Stimulated activated CD4-positive, alpha-beta T cell treated with anti-CD3 and anti-CD28 coated beads, Interleukin-1b, Interleukin-23, amount 100 ng/mL, for 48 hours (primary cell): ENCODE measurements at places on chromosomes 11 and 22.
A peak's percentile ranks its signal among the peaks of the same experiment; 100 is the strongest.

DNA sequence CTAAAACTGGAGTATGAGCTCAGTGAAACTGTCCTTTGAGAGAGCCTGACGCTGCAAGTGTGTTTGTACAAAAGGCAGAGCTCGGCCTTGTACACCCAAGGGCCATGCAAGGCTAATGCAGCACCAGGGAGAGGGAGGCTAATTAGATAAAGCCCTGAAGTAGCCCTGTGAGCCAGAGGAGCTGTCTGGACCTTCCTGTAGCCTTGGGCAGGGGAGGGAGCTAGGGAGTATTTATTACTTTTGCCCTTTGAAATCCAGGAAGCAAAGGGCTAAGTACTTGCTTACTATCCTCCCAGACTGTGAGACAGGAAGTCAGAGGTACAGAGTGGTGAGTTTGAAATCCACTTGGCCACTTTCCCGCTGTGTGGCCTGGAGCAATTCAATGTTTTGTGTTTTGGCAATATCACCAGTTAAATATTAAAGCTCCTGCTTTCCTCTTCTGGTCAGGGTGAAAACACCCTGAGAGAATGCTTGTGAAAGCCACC, 10.2 kb upstream of the LDHA start:
- peak; percentile 10 for DNase-seq

GRCh38 chr22:33605666-33606065, 314.6 kb downstream of the LARGE1 start:
- no peak for DNase-seq

DNA sequence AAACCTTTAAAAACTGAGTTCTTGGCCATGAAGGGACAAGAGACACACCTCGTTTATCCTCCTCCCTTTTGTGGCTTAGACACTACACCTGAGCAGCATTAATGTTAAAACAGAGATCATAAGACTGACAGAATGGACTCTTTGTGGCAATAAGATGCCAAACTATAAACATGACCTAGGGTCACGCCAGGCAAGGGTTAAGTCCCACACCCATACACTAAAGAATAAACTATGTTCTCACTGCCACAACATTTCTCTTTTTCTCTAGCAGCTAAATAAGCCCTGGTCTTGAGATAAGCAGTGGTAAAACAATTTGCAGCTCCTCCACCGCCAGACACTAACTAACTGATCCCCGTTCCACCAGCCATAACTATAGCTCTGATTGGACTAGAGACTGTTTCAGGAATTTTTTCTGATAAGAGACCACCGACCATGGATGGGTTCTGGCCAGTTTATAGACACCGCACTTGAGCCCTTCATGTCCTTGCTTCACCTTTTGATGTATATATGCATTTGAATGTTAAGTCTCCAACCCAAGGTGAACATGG, 4.9 kb upstream of the SLCO2B1 start:
- DNase-seq, result no peak

DNA sequence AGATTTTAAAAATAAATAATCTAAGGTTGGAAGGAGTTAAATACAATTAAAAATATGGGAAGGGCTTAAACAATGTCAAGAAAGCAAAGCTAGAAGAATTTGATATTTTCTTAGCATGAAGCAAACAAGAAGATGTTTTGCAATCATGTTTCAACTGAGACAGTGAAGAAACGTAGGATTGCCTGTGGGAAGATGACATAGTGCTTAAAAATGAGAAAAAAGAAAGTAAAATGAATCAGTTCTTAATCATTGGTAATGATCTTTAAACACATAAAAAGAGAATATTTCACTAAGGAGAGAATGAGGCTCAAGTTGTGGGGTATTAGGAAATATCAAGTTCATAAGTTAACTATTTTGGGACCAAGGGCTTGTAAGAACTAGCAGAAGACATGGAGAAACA, 855.0 kb downstream of the METTL15 start:
- DNase-seq, result no peak

GRCh38 chr11:65932558-65932919, 12.7 kb upstream of the TSGA10IP start:
- DNase-seq, result no peak

DNA sequence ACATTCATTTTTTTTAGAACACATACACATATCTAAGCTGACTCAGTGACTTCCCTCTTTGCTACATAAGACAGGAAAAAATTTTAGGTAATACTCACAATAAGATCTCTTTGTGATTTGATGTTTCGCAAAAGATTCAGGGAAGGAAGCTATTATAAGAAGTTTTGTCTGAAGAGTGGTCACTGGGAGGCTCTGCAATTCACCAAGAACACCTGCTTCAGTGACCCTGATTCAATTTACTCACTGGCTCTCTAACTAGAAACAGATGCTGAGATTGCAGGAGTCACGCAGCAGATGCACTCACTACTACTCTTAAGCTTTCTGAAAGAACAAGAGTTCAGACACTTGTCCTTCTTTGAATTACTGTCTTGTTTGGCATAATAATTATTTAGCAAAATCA, 193.6 kb upstream of the DDI1 start:
- no peak for DNase-seq

GRCh38 chr11:71302911-71303310, 50.5 kb upstream of the SHANK2 start:
- DNase-seq, result no peak

GRCh38 chr11:71078482-71078881, 173.9 kb downstream of the SHANK2 start:
- DNase-seq, result no peak

DNA sequence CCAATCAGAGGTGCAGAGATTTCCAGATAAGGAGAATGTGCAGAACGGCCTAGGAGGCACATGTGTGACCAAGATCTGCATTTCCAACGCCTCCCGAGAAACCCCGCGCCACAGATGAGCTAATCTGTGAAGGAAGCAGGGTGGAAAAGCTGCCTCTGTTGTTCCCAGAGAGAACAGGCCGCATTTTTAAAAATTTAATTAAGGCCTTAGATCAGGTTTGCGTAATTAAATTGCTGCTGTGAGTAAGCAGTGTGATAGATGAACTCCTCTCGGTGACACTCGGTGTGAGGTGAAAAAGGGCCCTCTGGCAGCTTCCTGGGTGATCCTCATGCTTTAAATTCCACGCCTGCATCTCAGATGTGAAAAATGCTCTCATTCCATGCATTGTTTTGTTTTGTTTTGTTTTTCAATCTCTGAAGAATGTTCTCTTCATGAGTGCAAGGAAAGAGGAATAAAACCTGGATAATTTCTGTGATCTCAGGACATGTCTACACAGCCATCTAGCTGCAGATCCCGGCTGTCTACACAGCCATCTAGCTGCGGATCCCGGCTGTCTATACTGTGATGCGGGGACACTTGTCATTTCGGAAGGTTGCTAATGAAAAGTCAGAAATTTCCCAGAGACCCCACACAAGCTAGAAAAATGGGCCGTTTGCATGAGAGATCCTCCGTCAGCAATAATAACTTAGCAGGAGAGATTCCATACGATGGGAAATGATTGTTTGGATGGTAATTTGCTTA, 1398.9 kb downstream of the BRD1 start:
- no peak for DNase-seq

DNA sequence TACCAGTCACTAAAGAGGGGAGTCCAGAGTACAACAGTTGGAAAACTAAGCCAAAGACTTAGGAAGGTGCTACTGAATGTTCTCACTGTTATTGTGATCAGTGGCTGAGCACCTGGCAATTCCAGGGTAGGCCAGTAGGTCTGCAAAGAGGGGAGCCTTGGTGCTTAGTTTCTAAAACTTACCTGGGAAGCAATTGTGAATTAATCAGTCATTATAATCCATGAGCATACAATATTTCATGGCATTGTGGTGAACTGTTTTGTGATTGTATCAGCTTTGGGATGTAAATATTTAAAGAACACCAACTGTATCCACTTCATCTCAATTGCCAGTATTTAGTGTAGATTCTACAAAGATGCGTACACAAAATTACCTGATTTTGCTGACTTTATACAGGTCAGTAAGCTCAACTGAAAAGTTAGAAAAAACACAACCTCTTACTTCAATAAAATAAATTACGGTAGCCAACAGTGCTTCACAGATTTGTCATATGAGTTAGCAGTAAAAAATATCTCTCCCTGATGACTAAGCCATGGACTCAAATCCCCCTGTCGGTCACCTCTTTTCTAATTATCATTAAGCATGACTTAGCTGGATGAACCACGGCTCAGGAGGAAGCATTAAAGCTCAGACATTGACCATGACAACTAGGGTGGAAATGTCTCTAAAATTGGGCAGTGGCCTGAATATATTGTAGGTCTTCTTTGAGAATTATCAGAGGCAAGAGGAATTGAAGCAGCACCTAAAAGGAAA, 30.8 kb upstream of the SORL1 start:
- DNase-seq, result no peak

- no peak for DNase-seq
Observed at GRCh38 chr11:64776875-64777274, 1.5 kb downstream of the SF1 start.

DNA sequence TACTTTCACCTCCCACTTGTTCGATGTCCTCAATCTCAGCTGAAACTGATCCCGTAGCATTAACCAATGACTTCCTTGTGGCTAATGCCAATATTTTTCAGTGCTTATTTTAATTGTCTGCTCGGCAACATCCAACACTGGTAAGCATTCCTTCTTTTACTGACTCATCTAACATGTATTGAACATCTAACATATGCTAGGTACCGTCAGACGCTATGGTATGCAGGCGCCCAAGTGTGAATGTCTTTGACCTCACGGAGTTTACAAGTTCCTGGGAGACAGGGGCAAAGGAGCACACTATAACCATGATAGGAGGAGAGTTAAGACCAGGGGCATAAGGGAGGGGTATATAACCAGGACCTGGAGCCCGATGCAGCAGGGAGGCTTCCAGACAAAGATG, 1.7 kb downstream of the BRMS1 start:
- DNase-seq, result no peak

DNA sequence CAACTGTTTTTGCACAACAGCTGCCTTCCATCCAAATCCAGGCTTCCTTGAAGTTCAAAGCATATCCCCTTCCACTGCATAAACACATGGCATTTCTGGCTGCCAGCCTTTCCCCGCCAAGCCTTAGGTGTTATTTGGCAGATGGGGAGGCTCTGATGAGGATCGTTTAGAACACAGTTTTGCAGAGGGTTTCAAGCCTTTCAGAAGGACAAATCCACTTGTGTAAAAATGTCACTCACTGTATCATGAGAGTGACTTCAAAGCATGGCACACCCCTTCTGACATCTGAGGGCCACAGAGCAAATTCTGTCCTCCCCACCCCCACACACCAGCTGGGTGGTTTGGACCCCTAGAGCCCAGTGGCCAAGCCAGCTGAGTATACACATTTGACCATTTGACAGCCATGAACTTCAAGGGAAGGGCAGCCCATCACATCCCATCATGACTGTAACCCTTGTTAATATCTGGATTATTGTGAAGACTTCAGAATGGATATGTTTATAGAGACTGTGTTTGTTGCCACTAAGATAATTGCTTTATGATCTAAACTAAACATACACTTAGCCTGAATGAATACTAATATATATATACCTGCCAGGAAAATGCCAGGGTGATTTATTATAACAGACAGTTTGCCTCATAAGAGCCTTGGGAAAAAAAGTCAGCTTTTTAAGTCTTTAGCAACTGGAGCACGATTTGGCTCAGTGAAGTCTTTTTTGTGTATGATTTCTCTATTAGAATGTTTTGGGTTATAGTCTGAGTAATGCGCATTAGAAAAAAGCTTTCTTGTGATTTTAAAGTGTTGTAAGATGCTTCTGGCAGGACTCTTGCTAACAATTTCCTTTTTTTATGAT, 31.9 kb downstream of the FBLN1 start:
- no peak for DNase-seq

GRCh38 chr11:77865805-77866204, 44.9 kb downstream of the AAMDC start:
- no peak for DNase-seq

GRCh38 chr22:41347066-41347859, 34.5 kb upstream of the TEF start:
- DNase-seq, result no peak

DNA sequence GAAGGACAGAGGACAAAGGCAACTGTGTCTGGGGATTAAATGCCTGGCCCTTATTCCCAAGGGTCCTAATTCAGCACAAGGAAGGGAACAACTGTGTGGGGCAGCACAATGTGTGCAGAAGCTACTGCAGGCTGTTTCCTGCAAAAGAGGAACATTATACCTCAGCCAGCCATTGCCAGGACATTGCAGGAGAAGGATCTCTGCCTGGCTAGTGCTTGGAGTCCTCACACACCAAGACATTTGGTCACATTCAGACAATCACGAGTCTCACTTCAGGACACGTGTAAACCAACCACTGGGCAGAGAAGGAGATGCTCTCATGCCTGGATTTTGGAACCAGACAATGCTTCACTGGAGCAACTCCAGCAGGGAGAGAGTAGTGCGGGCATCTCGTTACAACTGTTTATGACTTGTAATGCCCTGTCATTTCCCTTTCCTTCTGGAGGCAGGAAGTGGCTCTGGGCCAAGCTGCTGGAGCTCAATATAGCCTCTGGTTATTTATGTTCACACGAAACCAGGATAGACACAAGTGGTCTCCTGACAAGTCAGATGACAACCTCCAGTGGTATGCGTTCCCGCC, 23.9 kb upstream of the ZC3H12C start:
- no peak for DNase-seq

DNA sequence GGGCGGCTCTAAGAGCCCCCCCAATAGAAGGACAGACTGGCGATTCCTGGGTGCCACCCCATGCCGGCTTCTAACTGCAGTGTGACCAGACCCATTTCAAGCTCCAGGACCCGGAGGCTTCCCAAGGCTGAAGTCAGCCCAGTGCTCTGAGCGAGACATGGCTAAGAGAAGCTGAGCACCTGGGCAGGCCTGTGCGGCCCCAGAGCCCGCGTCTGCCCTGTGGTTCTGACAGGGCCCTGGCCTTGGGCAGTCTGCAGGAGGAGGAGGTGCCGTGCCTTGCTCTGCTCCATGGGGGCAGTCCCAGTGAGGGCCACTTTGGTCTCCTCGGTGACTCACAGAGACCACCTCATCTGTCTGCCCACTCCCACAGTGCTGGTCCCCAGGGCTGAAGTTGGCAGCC, 1314.2 kb downstream of the BRD1 start:
- no peak for DNase-seq

DNA sequence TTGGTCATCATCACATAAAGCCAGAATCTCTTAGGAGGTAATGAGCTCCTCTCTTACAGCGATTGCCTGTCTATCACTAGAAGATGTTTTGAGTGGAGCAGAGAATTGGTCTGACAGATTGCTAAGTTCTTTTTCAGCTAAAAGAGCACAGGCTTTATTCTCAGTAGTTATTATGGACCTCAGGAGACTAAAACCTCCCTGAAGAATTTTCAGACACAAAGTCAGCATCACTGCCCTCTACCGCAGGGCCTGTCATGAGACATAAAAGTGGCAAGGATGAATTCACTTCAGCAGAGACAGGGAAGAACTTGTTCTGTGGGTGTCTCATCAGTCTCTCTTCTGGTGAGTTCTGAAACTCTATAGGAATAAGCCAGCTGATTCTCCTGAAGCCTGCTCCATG, at the start of gene OR51I2:
Gene OR51I2, plus strand, starts transcription at position 301 of the 400 bp plus-strand sequence. CDS start 4,166 bp downstream, outside the sequence.
- DNase-seq, result no peak

- no peak for DNase-seq
Observed at GRCh38 chr11:89168396-89168795, 9.3 kb upstream of the TYR start.
